ENCODE measurements at places on chromosomes 5 and 9.

DNA sequence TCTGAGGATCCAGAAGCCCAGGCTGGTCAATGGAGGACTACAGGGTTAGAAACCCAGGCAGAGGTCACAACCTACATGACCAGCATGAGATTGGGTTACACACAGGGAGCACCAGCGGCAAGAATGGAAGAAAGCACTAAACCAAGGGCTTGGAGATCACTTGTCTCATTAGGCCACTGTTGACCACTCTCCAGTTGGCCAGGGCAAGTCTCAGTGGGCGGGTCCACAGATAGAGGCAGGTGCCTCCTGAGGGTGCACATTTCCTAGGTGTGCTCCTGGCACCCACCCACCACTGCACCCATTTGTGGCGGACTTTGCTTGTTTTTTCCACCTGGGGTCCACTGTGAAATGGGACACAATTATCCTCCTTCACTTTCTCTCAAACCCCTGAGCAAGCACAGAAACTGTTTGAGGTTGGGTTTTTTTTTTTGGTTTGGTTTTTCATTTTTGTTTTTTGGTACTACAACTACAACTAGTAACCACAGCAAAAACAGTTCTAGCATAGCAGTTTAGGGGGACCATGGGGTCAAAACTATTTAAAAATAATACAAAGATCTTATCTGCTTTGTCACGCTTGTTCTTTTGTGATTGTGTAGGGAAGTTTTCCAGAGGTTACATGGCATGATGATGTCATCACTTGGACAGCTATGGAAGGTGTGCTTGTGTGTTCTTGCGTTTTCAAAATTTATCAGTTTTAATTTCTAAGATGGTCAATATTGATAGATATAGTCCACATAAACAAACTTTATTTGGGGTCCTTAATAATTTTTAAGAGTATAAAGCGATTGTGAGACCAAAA, 6.1 kb downstream of the NPR2 start:
- no peak overlapping the region for H3K27ac ChIP-seq
- peaks cover 6% of the 10 kb centered on the region for H3K4me1 ChIP-seq
- no peaks in the 10 kb centered on the region for H3K27me3 ChIP-seq
- no peak for DNase-seq
- no peaks in the 10 kb centered on the region for H3K36me3 ChIP-seq

GRCh38 chr5:180494510-180495181, 467 bp downstream of the CNOT6 start:
- peaks cover 2% of the 10 kb centered on the region for H3K36me3 ChIP-seq
- H3K27ac ChIP-seq: peak overlapping the region; percentile 86
- H3K4me3 ChIP-seq: peak overlapping the region; percentile 65
- peak; percentile 36 for DNase-seq
- H3K27me3 ChIP-seq: no peaks in the 10 kb centered on the region
- peaks cover 2% of the 10 kb centered on the region for H3K4me1 ChIP-seq

- H3K27ac ChIP-seq: peak overlapping the region; percentile 70
- peaks cover 2% of the 10 kb centered on the region for H3K4me1 ChIP-seq
- H3K36me3 ChIP-seq: peaks cover 2% of the 10 kb centered on the region
- no peak for DNase-seq
- H3K4me3 ChIP-seq: peak overlapping the region; percentile 5
Observed at GRCh38 chr5:132865668-132866341, 464 bp downstream of the GDF9 start.

DNA sequence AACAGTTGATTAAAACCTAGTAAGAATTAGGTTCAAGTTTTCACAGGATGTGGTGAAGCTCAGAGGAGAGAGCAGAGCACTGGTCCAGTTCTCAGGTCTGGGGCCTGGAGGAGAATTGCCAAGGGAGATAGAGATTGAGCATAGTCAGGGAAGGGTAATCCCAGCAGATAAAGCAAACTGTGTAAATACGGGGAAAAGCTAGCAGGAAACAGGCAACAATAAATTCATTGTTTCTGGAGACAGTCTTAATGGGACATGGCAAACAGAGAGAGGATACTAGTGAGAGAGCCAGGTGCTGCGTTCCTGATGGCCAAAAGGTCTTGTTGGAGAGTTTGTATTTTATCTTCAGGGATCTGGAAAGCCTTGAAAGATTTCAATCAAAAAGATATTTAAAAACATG, 333.0 kb downstream of the PDE4D start:
- peaks cover 8% of the 10 kb centered on the region for H3K4me1 ChIP-seq
- H3K27ac ChIP-seq: peak overlapping the region; percentile 86
- no peaks in the 10 kb centered on the region for H3K36me3 ChIP-seq
- no peaks in the 10 kb centered on the region for H3K27me3 ChIP-seq
- no peak overlapping the region for H3K4me3 ChIP-seq

GRCh38 chr9:99299211-99300102, 77.4 kb downstream of the SEC61B start:
- H3K36me3 ChIP-seq: no peaks in the 10 kb centered on the region
- peak; percentile 64 for DNase-seq
- no peaks in the 10 kb centered on the region for H3K27me3 ChIP-seq

- H3K27me3 ChIP-seq: no peaks in the 10 kb centered on the region
- H3K27ac ChIP-seq: no peak overlapping the region
- no peaks in the 10 kb centered on the region for H3K36me3 ChIP-seq
- no peak overlapping the region for H3K4me3 ChIP-seq
Observed at GRCh38 chr9:124079176-124079925, 67.8 kb downstream of the LHX2 start.

DNA sequence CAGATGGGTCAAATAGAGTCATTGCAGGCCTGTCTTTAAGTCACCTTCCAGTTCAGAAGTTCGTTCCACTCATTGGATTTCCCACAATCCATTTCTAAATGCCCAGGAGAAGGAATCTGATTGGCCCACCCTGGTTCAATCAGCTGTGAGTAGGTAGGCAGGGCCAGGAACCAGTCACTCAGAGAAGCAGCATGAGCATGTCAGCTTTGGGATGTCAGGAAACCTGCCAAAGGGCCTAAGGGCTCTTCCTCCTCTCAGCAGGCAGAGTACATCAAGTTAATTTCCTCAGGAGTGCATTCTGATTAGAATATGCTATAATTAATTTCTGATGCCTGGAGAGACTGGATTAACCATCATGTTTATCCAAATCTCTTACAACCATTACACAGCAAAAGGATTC, 412.9 kb upstream of the CCNH start:
- no peaks in the 10 kb centered on the region for H3K4me1 ChIP-seq
- H3K27ac ChIP-seq: no peak overlapping the region
- no peaks in the 10 kb centered on the region for H3K36me3 ChIP-seq
- H3K27me3 ChIP-seq: no peaks in the 10 kb centered on the region

GRCh38 chr5:125549322-125549911, 803.0 kb upstream of the ZNF608 start:
- H3K4me1 ChIP-seq: no peaks in the 10 kb centered on the region
- no peak overlapping the region for H3K4me3 ChIP-seq
- DNase-seq: no peak
- no peaks in the 10 kb centered on the region for H3K36me3 ChIP-seq
- no peaks in the 10 kb centered on the region for H3K27me3 ChIP-seq

GRCh38 chr9:135038331-135038730, 49.1 kb upstream of the OLFM1 start:
- no peaks in the 10 kb centered on the region for H3K4me1 ChIP-seq
- no peaks in the 10 kb centered on the region for H3K36me3 ChIP-seq
- H3K27ac ChIP-seq: no peak overlapping the region

- H3K4me1 ChIP-seq: no peaks in the 10 kb centered on the region
- no peaks in the 10 kb centered on the region for H3K36me3 ChIP-seq
- H3K27me3 ChIP-seq: no peaks in the 10 kb centered on the region
- DNase-seq: no peak
- H3K27ac ChIP-seq: no peak overlapping the region
- H3K4me3 ChIP-seq: no peak overlapping the region
Observed at GRCh38 chr5:53820119-53820801, 259.8 kb downstream of the NDUFS4 start.

- no peak for DNase-seq
- H3K4me1 ChIP-seq: peaks cover 2% of the 10 kb centered on the region
- H3K27me3 ChIP-seq: no peaks in the 10 kb centered on the region
- H3K27ac ChIP-seq: no peak overlapping the region
- no peaks in the 10 kb centered on the region for H3K36me3 ChIP-seq
Observed at GRCh38 chr9:84940294-84940693, 270.8 kb downstream of the NTRK2 start.

- no peaks in the 10 kb centered on the region for H3K27me3 ChIP-seq
- H3K36me3 ChIP-seq: no peaks in the 10 kb centered on the region
- no peaks in the 10 kb centered on the region for H3K4me1 ChIP-seq
Observed at GRCh38 chr5:83911367-83911919, 190.8 kb upstream of the HAPLN1 start.

DNA sequence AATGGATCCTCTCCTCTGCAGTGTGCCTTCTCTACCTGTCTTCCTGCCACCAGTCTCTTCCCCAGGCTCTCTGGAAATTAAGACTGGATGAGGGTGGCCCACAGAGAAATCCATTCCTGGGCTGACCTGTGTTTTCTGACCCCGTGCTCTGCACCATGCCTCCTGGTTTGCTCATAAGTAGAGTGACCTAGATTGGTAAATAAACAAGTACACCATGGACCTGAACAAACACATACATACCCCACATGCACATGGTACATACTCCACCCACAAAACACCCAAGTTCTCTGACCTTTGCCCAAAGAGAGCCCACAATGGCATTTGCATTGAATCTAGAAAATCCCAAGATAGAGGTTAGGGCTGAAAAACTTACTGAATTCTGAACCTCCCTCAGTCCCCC, 77.5 kb upstream of the PLPP6 start:
- no peak overlapping the region for H3K4me3 ChIP-seq
- no peak for DNase-seq
- no peaks in the 10 kb centered on the region for H3K36me3 ChIP-seq
- no peaks in the 10 kb centered on the region for H3K27me3 ChIP-seq
- no peaks in the 10 kb centered on the region for H3K4me1 ChIP-seq

DNA sequence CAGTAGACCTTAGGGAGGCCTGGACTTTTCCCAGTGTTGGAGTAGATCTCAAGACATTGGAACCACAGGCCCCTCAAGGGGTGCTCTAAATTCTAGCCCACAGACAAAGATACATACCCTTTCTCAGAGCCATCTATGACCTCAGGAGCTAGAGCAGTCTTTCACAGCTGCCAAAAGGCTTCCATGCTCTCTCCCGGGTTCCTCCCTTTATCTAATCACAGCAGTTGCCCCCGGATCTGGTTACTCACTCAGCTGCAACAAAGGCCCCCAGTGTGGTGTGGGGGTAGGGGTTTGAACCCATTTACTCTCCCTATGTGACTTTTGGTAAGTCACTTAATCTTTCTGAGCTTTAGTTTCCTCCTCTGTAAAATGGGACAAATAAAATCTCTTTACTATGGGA, 27.0 kb downstream of the POU4F3 start:
- peak; percentile 25 for DNase-seq
- H3K27ac ChIP-seq: no peak overlapping the region
- no peaks in the 10 kb centered on the region for H3K4me1 ChIP-seq
- no peaks in the 10 kb centered on the region for H3K36me3 ChIP-seq

DNA sequence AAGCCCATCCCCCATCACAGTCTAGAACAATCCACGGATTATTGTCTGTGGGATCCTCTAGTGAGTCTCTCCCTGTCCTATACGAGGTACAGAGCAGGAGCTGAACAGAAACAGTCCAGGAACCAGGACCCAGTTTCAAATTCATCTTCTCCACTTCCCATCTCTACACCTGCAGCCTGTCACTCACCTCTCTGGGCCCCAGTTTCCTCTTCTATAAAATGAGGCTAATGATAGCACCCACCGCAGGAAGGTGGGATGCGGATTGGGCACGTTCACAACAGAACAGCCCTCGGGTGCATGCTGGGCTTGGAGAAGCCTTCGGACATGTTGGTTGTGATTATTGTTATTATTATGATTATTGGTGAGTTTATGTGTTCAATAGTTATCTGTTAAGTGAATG, 78.5 kb downstream of the ANKRD33B start:
- no peaks in the 10 kb centered on the region for H3K36me3 ChIP-seq

- H3K4me3 ChIP-seq: no peak overlapping the region
- no peaks in the 10 kb centered on the region for H3K36me3 ChIP-seq
- no peak for DNase-seq
- no peaks in the 10 kb centered on the region for H3K27me3 ChIP-seq
- no peak overlapping the region for H3K27ac ChIP-seq
- no peaks in the 10 kb centered on the region for H3K4me1 ChIP-seq
Observed at GRCh38 chr9:113359385-113359784, 10.0 kb downstream of the BSPRY start.

DNA sequence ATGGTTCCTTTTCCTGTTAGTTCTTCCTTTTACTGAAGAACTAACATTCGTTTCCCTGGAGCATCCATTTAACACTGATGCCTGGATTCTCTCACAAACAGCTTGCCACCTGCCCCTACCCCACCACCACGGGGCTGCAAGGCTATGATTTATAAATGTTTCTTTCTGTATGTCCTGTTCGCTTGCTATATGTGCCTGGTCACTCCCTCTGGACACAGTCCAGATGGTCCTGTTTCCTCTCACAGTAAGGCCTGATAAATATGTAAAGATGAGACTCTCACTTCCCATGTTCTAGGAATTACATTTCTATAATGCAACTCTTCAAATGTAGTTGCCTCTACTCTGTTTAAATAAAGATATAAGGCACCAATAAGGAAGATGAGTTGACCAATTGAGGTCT, 146.4 kb upstream of the SHB start:
- H3K4me1 ChIP-seq: peaks cover 17% of the 10 kb centered on the region
- no peak overlapping the region for H3K27ac ChIP-seq
- peaks cover 18% of the 10 kb centered on the region for H3K27me3 ChIP-seq
- DNase-seq: no peak
- H3K4me3 ChIP-seq: no peak overlapping the region

GRCh38 chr9:87875831-87876545, 6.7 kb upstream of the SPATA31E1 start:
- H3K4me3 ChIP-seq: no peak overlapping the region

GRCh38 chr5:173733831-173734501, 117.5 kb upstream of the BOD1 start:
- no peak overlapping the region for H3K4me3 ChIP-seq
- H3K27me3 ChIP-seq: no peaks in the 10 kb centered on the region
- H3K4me1 ChIP-seq: no peaks in the 10 kb centered on the region
- H3K36me3 ChIP-seq: no peaks in the 10 kb centered on the region
- no peak for DNase-seq
- H3K27ac ChIP-seq: no peak overlapping the region

- no peaks in the 10 kb centered on the region for H3K27me3 ChIP-seq
- H3K27ac ChIP-seq: no peak overlapping the region
- no peak overlapping the region for H3K4me3 ChIP-seq
- H3K4me1 ChIP-seq: no peaks in the 10 kb centered on the region
- DNase-seq: no peak
Observed at GRCh38 chr9:37635808-37636207, 14.9 kb upstream of the FRMPD1 start.

GRCh38 chr5:35369965-35370790, 139.9 kb upstream of the PRLR start:
- no peaks in the 10 kb centered on the region for H3K4me1 ChIP-seq
- H3K27me3 ChIP-seq: no peaks in the 10 kb centered on the region
- H3K4me3 ChIP-seq: no peak overlapping the region
- H3K27ac ChIP-seq: no peak overlapping the region
- no peaks in the 10 kb centered on the region for H3K36me3 ChIP-seq

GRCh38 chr5:133947431-133947841, 21.0 kb downstream of the C5orf15 start:
- H3K4me3 ChIP-seq: no peak overlapping the region
- H3K4me1 ChIP-seq: no peaks in the 10 kb centered on the region
- H3K27ac ChIP-seq: no peak overlapping the region
- no peaks in the 10 kb centered on the region for H3K27me3 ChIP-seq
- H3K36me3 ChIP-seq: no peaks in the 10 kb centered on the region

GRCh38 chr9:16291921-16292320, 578.5 kb downstream of the BNC2 start:
- H3K4me3 ChIP-seq: no peak overlapping the region
- H3K36me3 ChIP-seq: no peaks in the 10 kb centered on the region
- no peak overlapping the region for H3K27ac ChIP-seq
- H3K27me3 ChIP-seq: no peaks in the 10 kb centered on the region
- no peaks in the 10 kb centered on the region for H3K4me1 ChIP-seq

Measured in mesendoderm (in vitro differentiated cells).